Activated T-helper 17 cell treated with anti-CD3 and anti-CD28 coated beads, Interleukin-2, amount 50 U/mL, for 72 hours (primary cell): ENCODE measurements at places on chromosomes 3 and 15.

- no peak for ATAC-seq
Observed at GRCh38 chr3:72388644-72389043, 459.6 kb downstream of the SHQ1 start.

- ATAC-seq: peak; percentile 44
Observed at GRCh38 chr3:138914870-138915502, 32.0 kb downstream of the FOXL2 start.

GRCh38 chr3:47225310-47225906, 57.2 kb downstream of the KIF9 start:
- ATAC-seq: no peak

GRCh38 chr3:161637559-161637958, 141.0 kb downstream of the OTOL1 start:
- no peak for ATAC-seq

DNA sequence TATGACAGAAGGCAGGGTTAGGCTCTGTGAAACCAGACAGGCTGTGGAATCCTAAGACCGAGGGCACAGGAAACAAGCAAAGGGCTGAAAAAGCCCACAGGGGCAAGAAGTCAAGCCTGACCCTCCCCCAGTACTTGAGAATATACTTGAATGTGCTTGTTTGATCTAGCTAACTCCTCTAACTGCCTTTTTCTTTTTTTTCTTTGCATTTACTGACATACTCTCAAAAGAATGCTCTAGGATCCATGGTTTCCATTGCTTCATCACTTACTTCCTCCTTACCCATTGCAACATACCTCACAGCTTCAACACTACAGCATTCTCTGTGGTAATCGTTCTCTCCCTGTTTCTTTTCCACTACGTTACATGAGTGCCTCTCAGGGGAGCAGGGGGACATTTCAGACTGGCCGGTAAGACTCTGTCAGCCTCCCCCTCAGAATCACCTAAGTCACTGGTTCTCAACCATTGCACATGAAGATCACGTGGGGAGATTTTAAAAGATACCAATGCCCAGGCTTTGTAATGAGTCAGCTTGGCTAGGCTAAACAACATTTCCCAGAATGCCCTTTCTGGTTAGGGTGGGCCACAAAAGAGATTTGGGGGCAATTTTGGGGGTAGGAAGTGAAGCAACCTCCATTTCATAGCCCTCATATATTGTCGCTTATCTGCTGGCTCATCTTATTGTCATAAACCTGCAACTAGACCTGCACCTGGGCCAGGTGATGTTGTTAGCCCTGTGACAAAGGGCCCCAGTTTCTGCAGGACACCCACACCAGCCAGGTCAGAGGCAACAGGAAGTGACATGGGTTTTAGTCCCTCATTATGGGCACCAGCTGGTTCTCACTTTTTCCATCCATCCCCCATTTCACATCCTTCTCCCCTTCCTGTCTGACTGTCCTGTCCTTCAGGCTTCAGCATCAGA, 24.6 kb upstream of the RSL24D1 start:
- ATAC-seq: peak; percentile 63

GRCh38 chr3:45922039-45922326, 21.3 kb upstream of the CXCR6 start:
- no peak for ATAC-seq

GRCh38 chr15:52651868-52652267, 27.3 kb downstream of the ATOSA start:
- ATAC-seq: peak; percentile 99

GRCh38 chr3:18840535-18841137, 307.7 kb upstream of the KCNH8 start:
- ATAC-seq: no peak

DNA sequence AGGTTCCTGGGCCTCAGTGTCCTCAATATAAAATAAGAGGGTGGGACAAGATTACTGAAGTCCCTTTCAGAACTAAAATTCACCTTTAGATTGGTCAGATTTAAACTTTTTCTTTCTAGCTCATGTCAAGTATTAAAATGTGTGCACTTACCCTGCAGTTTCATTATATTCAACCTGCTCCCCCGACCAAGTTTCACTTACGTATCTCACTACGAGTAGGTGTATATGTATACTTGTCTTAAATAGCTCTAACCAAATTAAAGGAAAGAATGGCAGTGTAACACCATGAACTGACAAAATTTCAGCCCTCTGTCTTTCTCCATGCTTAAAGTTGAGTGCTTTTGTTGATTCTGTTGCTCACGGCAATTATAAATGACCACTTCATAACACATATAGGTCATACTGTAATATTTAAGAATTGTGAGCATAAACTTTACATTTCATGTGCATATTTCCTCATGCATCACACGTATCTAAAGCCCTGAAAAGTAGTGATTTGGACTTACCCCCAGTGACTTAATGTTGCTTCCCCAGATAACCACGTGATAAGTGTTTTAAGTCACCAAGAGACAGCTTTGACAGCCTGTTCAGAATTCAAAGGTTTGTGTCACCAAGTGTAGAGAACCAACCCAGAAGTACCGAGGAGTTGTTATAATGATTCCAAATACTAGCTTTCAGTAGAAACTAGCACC, 70.0 kb downstream of the PGPEP1L start:
- ATAC-seq: peak; percentile 80

DNA sequence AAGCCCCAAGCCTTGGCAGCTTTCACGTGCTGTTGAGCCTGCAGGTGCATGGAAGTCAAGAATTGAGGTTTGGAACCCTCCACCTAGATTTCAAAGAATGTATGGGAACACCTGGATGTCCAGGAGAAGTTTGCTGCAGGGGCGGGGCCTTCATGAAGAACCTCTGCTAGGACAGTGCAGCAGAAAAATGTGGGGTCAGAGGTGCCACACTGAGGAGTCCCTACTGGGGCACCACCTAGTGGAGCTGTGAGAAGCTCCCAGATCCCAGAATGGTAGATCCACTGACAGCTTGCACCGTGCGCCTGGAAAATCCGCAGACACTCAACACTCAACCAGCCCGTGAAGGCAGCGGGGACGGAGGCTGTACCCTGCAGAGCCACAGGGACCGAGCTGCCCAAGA, 201.6 kb downstream of the OCA2 start:
- no peak for ATAC-seq

DNA sequence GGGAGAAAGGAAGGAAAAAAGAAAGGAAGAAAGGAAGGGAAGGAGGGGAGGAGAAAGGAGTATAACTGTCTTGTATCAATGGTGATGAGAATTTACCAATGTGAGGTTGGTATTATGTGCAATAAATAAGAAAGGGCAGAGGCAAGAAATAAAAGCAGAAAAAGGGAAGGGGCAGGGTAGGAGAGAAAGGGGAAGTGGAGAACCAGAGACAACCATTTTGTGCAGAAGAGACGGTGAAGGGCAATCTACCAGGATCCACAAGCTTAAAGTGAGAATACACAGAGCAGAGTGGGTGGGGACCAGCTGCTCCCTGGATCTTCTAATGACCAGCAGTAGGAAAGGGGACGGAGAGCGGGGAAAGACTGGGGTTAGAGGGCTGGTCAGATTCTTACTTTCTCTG, 106.9 kb upstream of the SLCO2A1 start:
- ATAC-seq: no peak

DNA sequence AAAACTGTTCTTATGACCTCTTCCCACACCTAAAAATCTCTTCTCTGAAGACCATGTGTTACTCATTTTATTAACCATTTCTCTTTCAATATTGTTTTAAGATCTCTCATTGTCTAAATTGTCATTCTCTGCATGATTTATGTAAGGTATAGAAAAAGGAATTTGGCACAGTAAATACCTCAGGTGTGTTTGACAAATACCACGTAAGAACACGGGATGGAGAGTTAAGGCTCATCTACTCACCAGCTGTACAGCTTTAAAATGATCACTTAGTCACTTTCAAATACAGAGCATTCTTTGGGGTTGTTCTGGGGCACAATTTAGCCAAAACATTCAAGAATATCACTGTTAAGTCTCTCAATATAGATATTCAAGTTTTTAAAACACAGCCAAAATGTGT, 627.1 kb downstream of the MCTP2 start:
- ATAC-seq: no peak

DNA sequence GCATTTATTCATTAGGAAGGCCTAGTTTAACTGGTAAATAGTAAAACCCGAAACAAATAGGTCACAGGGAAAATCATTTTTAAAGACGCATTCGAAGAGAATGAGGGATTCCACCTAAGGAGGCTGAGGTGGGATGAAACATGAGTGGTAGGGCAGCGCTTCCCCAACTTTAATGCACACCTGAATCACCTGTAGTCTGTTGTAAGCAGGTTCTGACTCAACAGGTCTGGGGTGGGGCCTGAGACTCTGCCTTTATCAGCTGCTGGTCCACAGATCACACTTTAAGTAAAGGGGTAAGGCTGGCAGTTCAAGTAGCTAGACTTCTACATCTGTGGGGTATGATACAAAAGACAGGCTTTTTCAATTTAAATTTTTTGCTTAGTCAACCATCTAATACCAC, 223.5 kb upstream of the UBE2E2 start:
- no peak for ATAC-seq

DNA sequence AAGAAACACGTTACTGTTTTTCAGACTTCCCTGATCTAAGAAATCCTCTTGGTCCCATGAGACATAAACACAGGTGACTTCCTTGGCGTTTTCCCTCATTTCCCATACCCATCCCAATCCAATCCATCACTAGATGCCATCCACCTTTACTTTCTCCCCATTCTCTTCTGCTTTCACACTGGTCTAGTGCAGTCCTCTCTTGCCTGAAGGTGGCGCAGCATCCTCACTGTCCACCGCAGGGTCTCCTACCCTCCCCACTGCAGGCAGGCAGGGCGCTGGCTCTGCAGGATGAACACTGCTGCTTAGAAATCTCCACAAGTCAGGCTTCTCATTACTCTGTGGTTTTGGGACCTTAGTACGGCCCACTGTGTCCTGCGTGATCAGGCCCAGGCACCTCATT, 58.2 kb downstream of the RAB7A start:
- ATAC-seq: no peak

DNA sequence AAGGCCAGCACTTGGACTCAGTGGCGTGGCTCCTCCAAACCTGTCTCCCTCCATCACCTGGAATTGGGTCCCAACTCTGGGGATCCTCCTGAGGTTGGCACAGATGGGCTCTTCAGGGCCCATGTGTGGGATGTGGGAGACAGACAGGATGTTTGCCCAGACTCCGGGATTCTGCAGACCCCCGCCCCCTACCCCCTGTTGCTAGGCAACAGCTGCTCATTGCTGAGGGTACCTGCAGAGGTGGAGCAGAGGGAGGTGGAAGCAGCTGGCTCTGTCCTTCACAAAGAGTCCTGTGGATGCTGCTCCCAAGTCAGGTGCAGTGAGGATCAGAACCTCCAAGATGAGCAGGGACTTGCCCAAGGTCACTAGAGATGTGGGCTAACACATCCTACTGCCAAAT, 40.0 kb upstream of the SLC6A1 start:
- ATAC-seq: no peak

DNA sequence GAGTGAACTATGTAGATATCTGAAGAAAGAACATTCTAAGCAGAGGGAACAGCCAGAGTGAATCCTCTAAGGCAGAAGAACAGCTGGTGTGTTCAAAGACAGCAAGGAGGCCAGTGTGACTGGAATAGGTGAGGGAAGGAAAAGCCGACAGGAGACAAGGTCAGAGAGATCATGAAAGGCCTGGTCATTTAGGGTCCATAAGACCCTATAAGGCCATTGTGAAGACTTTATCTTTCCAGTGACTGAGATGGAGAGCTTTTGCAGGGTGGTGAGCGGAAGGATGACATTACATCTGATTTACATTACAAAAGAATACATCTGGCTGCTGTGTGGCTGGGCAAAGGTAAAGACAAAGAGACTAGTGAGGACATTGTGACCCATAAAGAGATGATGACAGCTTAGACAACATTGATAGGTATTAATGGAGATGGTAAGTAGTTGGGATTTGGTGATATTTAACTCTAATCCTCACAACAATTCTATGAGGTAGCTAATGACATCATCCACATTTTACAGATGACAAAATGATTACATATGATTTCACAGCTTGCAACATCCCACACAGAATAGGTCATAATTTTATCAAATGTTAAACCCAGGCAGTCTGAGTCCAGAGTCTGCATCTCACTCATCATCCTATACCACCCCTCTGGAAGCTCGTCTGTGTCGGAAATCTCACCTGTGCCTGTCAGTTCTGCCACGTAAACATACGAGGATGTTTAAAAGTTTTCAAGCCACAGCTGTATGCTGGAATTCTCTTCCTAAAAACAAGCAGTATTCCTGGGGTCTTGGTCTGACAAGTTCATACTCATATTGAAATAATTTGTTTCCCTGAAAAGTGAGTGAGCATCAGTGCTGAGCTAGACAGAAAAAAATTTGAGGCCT, 70.2 kb upstream of the PIK3R4 start:
- ATAC-seq: no peak

- no peak for ATAC-seq
Observed at GRCh38 chr3:107806536-107806935, 283.8 kb downstream of the BBX start.

DNA sequence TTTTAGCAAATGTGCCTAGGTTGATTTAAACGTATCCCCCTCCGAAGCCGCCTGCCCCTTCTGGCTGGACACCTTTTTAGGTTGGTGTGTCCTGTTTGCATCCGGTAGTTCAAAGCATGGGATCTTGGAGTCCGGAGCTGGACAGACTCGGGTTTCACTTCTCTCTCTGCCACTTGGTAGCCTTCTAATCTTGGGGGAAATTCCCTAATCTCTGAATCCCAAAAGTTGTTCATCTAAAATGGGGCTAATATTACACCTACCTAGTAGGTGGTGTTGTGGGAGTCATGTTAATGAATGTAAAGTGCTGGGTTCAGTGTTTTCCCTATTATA, 760 bp downstream of the FANCI start:
- ATAC-seq: peak; percentile 3

DNA sequence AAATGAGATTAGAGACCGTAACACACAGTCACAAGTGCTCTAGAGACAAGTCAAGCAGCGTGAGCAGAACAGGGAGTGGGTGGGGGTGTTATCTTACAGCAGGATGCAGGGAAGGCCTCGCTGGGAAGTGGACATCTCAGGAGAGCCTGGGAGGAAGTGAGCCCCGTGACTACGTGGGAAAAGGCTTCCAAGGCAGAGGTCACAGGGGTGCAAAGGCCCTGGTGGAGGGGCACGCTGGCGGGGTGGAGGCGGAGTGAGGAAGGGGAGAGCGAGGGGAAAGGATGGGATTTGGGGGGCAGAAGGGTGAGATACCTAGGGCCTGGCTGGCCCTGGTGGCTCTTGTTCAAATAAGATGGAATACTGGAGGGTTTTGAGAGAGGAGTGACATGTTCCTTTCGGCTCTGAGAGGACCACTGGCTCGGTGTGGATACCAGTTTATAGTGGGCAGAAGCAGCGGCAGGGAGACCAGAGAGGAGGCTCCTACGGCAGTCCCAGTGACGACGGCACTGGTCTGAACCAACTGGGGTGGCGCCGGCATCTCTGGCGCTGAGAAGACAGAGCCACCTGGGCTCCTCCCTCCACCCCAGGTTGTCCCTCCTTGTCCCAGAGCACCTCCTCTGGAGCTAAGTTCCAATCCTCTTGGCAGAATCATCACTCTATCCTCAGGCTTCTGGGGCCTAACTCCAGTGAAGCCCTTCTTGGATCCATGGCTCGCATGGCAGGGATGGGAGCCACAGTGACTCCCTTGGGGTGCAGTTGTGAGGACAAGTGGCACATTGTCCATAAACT, 266.2 kb upstream of the LYSMD4 start:
- ATAC-seq: no peak

GRCh38 chr3:1404270-1404962, 311.6 kb downstream of the CNTN6 start:
- no peak for ATAC-seq
